ENCODE measurements at places on chromosomes 1 and 21.

GRCh38 chr1:167297222-167298214 is 76.8 kb downstream of the POU2F1 start:
- DNase-seq: no peak

DNA sequence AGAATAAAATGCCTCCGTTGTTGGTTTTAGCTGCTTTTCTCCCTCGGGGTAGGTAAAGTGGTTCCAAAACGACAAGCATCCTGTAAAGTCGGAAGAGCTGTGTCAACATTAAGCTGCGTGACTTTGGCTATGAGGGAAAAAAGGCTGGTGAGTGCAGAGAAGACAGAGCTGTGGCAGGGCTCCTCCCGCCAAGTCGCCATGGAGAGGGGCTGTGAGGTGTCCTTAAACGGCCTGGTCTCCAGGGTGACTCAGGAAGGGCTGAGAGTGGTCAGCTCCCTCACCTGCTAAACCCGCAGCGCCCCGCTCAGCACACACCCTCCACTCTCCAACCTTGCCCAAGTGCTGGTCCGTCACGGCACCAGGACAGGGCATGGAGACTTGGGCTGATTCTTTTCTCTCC is 91.6 kb upstream of the SAMD11 start:
- no peak for DNase-seq

DNA sequence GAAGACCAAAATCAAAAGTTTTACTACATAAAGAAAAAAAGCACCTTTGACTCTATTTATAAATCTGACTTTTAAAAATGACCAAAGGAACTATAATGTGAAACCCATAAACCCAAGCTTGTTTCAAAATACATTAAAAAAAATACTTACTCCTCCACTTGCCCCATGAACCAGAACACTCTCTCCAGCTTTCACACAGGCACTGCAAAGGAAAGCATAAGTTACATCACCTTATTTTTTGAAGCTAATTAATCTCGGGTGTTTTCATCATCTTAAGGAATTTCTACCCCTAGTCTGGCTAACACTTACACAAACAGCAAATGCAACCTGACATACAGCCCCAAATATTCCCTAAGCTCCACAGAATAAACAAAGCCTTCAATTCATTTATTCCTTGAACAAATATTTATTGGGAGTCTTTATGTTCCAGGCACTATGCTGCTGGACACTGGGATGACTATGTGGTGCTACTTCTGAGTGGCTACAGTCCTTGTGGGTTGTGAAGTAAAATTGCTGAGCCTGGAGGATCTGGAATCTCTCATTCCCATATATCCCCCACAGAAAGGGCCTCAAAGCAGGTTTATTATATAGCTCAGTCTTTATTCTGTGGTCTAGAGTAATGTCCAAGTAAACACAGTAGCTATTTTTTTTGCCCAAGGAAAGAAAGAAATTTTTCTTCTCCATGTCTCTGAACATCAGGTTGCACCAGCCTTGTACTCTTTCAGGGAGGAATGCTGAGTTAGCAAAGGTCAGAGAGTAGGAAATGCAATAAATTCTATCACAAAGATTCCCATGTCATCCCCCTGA is 18.2 kb downstream of the CRYZ start:
- no peak for DNase-seq

DNA sequence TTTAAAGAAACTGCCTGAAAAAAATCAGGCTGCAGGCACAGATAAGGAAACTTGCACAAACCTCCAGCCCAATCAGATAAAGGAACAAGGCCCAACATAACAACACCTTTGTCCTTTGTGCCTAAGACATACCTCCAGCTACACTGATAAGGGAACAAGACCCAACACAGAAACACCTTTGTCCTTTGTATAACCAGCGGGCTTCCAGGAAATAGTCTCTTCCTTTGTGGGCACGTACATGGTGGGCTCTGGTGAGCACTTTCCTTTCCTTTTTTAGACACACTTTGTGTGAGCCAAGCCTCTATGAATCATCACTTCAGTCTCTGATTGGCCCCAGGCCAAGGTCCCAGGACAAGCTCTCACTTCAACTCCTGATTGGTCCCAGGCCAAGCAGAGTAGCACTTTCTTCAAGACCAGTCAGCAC is 23.6 kb downstream of the ZNF670 start:
- no peak for DNase-seq

- DNase-seq: no peak
These were observed 27.5 kb downstream of the CNIH3 start for GRCh38 chr1:224643653-224644052.

GRCh38 chr1:43757343-43758053 is 50.2 kb downstream of the ST3GAL3 start:
- DNase-seq: no peak

Measured in activated naive CD8-positive, alpha-beta T cell treated with anti-CD3 and anti-CD28 coated beads, Interleukin-2, amount 10 ng/mL, durations not matched to agents 7 days and 5 days (primary cell).